RPMI7951 (cell line): ENCODE measurements at places on chromosomes 3 and 15. TPM values are rescaled to one million over a fixed set of nuclear protein-coding genes. Genes with fewer than 3 reads are reported as not detected.

DNA sequence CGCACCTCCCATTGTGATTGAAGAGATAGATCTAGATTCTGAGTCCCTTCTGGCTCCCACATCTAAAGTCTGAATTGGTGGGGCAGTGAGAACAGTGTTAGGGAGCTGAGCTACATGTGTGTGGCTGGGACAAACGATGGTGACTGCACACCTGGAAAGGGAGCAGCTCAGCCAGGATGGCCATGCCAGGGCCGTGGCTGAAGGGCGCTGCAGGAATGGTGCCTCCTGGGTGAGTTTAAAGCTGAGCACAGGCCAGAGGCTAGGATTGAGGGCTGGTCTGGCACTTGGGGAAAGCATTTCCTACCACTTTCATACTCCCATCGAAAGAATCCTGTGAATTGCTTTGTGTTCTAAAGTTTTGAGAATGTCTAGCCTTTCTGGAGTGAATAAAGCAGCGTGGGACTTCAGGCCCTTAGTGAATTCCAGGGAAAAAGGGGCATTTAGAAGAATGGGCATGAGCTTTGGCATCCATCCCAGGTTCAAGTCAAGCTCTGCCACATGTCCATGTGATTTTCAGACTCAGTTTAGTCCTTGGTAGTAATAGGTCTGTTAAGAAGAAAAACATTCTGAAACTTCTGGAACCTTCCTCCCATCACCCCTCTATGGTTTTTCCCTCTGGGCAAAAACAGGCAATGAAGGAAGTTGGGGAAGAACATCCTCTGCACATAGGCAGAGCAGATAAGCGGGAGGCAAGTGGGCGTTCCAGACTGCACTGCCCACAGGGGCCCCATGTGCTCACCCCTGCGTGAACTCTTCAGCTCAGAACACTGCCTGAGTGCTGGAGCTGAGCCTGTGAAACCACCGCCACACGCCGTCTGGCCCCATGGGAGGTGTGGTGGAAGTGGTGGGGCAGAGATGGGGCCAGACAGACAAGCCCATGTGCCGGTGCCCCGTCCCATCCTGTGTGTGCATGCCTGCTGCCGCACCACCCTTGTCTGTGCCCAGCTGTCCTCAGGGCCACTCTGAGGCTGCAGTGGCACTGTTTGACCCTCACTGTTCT lies 12.9 kb upstream of the CPNE9 start:
- DNase-seq: no peak

- no peak for DNase-seq
These were observed 6.8 kb upstream of the RTP2 start for GRCh38 chr3:187709155-187709554.

DNA sequence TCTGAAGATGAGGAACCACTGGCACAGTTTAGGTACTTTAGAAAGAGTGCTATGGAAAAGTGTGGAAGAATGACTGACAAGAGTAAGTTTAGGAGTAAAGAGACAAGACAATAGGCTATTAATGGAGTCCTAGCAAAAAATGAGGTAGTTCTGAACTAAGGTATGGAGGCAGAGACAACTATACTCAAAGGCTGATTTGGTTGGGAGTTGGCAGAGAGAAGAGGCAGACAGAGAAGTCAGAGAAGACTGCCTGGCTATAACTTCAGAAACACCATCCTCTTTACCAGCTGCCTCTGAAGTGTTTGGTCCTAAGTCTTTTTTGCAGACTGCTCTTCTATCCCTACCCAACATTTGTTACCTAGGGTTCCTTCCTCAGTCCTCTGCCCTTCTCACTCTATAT lies 19.2 kb downstream of the DYNC1LI1 start:
- no peak for DNase-seq

- no peak for DNase-seq
These were observed 41.2 kb downstream of the OIP5 start for GRCh38 chr15:41291065-41291631.

- no peak for DNase-seq
These were observed 23.9 kb upstream of the CLEC3B start for GRCh38 chr3:45002139-45002660.

GRCh38 chr3:81245501-81245900 lies 515.9 kb downstream of the GBE1 start:
- no peak for DNase-seq

- DNase-seq: no peak
These were observed 38.3 kb downstream of the CNTN6 start for GRCh38 chr3:1131166-1131565.

DNA sequence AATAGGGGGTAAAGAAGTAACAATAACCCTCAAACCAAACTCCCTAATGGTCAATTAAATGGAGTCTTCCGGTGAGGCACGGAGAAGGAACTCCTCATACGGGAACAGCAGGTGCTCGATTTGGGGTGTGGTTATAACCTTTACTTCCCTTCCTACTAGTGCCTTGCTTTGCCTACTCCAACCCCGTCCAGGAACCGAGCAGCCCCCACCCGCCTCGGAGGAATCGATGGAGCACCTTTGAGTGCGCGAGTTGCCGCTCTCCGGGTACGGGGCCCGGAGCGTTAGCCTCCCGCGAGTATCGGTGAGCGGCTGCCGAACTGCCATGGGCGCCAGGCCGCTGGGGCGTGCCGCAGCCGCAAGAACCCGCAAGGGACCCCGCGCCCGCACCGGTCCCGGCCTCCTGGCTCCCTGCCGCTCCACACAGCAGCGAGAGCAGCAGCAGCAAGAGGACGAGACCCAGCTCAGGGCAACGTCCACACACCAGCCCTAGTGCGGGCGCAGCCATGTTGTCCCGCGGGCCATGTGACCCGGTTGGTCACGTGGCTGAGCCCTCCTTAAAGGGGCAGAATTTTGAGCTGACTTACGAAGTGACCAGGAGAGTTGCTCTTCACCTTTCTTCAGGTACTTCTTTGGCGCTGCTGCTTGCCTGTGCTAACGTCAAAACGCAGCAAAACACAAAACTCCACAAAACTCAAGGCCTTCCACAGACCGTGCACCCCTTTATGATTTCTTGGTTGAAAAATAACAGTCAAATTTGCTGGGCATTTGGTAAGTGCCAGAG lies at the start of gene SUMF1:
Gene SUMF1, minus strand, starts transcription at position 529 of the 781 bp plus-strand sequence. Its CDS starts 24 bp downstream, at position 505.
- DNase-seq: peak; percentile 77

DNA sequence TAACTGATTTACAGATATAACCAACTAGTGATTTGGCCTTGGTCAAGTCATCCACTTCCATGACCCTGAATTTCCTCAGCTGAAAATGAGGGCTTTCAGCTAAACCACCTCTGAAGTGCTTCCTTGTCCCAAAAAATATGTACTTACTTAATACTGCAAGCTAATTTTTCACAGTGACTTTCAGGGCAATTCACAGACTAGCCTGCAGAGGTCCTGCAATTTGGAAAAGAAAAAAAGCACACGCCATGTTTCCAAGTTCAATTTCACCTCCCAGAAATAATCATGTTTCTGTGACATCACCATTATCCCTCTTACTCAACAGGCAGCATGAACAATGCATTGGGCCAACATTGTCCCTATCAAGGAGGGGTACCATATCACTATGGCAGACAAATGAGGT lies 218.2 kb downstream of the SHOX2 start:
- DNase-seq: no peak

GRCh38 chr3:52829906-52830463 lies 487 bp downstream of the ITIH4 start:
- no peak for DNase-seq

- DNase-seq: no peak
These were observed 284.0 kb downstream of the SQOR start for GRCh38 chr15:45918839-45919238.

- peak; percentile 80 for DNase-seq
These were observed 286.6 kb downstream of the PTPRG start for GRCh38 chr3:61847784-61848462.

- DNase-seq: no peak
These were observed 33.1 kb downstream of the HCLS1 start for GRCh38 chr3:121627622-121628021.

- DNase-seq: peak; percentile 10
These were observed 57.4 kb downstream of the CDAN1 start for GRCh38 chr15:42679285-42680141.

DNA sequence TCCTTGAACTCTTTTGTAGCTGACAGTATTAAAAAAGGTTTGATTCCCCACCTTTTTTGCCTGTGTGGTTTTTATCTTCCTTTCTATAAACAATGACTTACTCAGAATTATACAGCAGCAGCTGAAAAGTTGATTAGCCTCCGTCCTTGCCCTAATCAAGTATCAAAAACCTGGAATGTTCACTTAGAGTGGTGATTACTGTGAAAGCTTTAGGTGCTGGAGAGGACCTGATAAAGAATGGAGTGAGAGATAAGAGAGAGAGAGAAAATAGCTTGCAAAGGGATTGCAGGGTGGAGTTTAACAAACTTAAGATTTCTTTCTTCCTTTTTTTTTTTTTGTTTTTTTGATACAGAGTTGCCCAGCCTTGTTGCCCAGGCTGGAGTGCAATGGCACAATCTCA lies 6.7 kb downstream of the CGNL1 start:
- no peak for DNase-seq

DNA sequence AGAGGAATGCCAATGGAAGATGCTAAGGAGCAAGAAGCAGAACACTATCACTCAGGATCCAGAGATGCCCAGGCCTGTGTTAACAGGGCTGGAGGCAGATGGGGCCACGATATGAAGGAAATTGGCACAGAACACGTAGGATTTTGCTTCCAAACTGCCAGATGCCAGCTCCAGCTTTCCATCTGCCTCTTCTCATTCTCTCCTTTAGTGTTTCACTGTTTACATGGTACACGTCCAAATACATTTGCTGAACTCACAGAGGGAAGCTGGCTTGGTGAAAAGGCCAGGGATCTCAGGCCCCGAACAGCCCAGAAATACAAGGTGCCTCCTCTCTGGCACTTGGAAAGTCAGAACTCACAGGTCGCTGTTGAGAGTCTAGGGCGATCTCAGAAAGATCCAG lies 187.0 kb downstream of the NTRK3 start:
- no peak for DNase-seq

DNA sequence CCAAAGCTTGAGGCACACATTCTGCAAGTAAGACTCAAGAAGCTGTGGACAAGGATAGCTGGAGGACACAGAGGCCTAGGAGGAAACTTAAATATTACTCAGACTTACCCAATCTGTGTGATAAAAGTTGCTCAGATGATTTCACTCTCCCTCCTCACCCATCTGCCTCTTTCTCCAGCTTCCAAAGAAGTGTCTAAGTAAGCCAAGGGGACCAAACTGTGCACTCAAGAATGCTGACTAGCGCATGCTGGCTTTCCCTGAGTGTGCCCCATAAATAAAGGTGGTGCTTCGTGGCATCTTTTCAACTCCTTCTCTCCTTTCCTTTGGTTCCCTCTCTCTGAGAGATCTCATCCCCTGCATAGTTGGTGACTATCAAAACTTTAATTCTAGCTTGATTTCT lies 211.0 kb upstream of the LMCD1 start:
- DNase-seq: no peak

- peak; percentile 17 for DNase-seq
These were observed 163.6 kb upstream of the TBC1D5 start for GRCh38 chr3:17905996-17906395.

- DNase-seq: no peak
These were observed 245.7 kb downstream of the FAM43A start for GRCh38 chr3:194931347-194931746.

DNA sequence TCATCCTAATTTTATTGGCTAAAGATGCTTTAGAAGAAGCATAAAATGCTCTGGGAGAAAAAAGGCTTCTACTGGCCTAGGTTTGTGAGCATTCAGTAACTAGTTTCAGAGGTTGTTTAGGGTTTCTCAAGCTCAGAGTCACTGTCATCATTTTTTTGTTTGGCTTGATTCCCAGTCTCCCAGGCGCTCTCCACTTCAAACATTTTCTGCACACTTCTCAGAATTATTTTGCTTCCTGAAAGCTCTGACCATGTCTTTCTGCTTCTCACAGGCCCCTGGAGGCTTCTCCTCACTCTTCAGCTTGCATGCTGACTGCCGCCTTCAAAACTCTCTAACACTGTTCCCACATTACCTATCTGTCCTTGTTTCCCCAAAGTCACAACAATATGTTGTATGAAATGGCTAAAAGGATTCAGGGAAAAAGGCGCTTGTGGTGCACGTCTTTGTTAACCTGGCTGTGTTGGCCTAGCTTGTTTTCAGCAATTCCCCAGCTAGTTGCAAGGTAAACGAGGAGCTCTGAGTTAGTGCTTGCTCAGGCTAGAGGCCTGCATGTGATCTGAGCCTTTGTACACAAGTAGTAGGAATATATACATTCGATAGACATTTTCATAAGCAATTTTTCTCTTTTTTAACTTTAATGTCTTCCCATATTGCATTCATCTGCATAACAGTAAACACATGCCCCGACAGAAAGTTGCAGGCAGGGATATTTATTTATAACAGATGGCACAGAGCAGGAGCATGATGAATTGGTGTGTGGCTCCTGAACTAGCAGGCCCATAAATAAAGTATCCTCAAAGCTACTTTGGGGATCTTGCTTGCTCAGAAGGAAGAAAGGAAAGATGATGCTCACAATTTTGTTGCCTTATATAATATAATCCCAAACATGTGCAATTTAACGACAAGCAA lies 129.2 kb upstream of the DPH6 start:
- peak; percentile 32 for DNase-seq

DNA sequence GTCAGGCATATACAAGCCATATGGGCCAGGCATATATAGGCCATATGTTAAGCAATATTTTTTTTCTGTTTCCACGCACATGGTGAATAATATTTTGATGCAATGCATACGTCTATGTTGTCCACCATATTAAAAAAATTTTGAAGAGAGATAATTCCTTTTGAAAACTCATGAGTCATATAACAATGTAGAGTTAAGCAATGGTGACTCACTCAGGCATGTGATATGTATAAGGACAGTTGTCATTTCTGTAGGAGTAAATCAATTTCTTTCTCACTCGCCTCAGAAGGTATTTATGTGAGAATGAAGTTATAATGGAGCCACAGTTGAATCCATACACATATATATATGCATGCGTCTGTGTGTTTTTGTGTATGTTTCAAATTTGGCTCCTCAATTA lies 272.6 kb downstream of the EPHA3 start:
- DNase-seq: no peak

- no peak for DNase-seq
These were observed 478.7 kb downstream of the PDCD6IP start for GRCh38 chr3:34277110-34277509.

- no peak for DNase-seq
These were observed 436.9 kb upstream of the ZNF717 start for GRCh38 chr3:76222201-76222600.

Gene CPA3
- total RNA-seq: not detected in 2 replicates

Gene SH2D7
- total RNA-seq: not detected in 2 replicates

Gene BUB1B
- 108 and 126 TPM in 2 replicates for total RNA-seq

Gene P2RY1
- 0.29 and 0.48 TPM in 2 replicates for total RNA-seq

Gene KBTBD12
- total RNA-seq: not detected in 2 replicates

Gene TTC21A
- 0.60 and 1.2 TPM in 2 replicates for total RNA-seq

Gene ST6GAL1
- total RNA-seq: 2.0 and 4.2 TPM in 2 replicates

Gene CPNE4
- 0.48 TPM in 1 of 2 replicates, not detected in the other for total RNA-seq

Gene TRAT1
- not detected in 2 replicates for total RNA-seq

Gene PSTPIP1
- total RNA-seq: 0.29 TPM in 1 of 2 replicates, not detected in the other
